Activated T-cell treated with anti-CD3 and anti-CD28 coated beads for 24 hours (primary cell): ENCODE measurements at places on chromosomes 6 and 20.

- no peak for DNase-seq
These were observed 34.5 kb downstream of the FGD2 start for GRCh38 chr6:37039958-37040357.

DNA sequence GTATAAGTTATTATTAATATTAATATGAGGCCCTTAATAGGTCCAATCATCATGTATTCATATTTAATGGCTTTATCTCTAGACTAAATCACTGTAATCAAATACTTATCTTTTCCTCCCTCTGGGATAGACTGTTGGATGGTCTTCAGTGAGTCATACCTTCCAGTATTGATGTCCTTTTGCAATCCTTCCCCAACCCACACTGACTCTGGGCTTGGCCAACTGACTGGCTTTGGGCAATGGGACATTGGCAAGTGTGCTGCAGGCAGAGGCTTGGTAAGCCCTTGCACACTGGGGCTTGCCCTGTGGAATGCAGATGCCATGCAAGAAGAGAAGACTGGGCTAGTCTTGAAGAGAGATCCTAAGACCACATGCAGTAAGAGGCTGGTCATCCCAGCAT is 136.6 kb downstream of the CCDC170 start:
- DNase-seq, result no peak

DNA sequence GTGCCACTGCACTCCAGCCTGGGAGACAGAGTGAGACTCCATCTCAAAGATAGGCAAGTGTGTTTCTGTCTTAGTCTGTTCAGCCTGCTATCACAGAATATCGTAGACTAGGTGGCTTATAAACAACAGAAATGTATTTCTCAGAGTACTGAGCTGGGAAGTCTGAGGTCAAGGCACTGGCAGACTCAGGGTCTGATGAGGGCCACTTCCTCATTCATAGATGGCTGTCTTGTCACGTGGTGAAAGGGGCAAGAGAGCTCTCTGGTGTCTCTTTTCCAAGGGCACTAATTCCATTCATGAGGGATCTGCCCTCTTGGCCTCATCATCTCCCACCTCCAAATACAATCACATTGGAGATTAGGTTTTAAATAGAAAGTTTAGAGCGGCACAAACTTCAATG is 95.6 kb upstream of the PHACTR3 start:
- no peak for DNase-seq

DNA sequence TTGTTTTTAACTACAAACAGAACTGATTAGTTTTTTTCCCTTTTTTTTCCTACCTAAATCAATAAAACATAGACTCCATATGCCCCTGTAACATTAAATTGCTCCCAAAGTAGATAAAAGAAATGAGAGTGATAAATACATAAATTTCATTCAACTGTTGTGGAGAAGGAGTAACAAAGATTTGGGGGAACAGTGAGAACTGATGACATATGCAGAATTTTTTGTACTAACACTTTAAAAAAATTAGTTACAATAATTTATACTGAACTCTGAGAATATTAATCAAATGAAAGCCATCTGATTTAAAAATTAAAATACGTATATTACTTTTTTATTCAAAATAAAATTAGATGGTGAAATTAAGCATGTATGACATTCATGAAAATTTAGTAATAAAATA is 195.7 kb downstream of the COL19A1 start:
- no peak for DNase-seq

DNA sequence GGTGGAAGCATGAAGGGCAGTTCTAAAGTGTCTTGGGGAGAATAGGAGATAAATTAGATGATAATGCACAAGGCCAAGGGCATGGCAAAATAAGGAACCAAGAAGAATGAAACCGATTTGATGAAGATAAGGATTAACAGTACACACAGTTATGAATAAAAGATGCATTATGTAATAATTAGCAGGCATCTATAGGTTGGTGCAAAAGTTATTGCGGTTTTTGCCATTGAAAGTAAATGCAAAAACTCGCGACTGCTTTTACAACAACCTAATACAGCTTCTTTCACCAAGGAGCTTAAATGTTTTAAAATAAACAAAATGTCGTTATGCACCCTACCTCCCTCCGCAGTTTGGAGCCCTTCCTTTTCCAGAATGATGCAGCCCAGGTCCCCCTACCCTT is 29.0 kb downstream of the MAS1 start:
- no peak for DNase-seq

DNA sequence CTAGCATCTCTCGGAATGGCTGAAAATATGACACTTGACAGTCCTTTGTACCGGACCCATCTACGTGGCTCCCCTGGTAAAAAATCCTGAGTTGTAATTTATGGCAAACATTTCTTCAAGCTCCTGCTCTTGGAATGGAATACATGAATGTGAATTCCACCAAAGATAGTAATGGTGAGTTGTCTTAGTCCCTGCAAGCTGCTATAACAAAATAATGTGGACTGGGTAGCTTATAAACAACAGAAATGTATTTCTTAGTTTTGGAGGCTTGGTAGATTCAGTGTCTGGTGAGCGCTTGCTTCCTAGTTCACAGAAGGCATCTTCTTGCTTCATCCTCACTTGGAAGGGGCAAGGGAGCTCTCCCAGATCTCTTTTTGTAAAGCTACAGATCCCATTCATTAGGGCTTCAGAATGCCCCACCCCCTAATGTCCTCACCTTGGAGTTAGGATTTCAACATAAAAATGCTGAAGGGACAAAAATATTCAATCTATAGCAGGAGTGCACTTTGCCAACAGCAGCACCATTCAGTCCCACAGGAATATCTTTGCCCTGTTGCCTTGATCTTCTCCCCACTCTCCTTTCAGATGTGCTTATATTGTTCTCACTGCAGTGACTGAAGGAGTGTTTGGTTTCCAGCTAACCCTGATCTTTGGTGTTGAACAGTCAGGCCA is 167.8 kb upstream of the HDAC2 start:
- no peak for DNase-seq

DNA sequence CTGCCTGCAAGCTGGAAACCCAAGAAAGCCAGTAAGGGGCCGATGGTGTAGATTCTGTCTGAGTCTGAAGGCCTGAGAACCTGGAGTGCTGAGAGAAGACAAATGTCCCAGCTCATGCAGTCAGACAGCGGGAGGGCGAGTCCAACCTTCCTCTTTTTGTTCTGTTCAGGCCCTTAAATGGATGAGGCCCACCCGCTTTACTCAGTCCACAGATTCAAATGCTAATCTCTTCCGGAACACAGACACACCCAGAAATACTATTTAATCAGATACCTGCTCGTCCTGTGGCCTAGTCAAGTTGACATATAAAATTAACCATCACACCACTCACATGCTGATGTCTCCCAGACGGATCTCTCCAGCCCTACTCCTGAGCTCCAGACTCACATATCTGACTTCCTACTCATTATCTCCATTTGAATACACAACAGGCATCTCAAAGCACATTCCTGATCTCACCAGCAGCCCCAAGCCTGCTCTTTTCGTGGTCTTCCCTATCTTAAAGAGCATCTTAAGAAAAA is 26.7 kb upstream of the SRC start:
- no peak for DNase-seq

DNA sequence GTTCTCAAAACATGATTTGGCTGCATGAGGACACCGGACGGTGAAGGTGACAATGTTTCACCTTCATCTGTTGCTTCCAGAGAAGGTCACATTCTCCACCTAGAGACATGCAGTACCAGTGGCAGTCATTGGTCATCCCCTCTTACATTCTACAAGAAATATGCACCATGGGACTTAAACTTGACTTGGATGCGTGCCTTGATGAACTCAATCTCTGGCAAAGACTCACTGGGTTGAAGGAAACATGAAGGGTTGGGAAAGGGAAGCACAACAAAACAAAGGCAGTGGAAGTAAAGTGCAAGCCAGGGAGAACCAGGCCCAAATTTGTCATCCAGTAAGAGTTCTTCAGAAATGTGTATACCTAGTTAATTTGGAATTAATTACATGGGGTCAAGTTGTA is 39.4 kb upstream of the ARMH2 start:
- DNase-seq, result no peak

DNA sequence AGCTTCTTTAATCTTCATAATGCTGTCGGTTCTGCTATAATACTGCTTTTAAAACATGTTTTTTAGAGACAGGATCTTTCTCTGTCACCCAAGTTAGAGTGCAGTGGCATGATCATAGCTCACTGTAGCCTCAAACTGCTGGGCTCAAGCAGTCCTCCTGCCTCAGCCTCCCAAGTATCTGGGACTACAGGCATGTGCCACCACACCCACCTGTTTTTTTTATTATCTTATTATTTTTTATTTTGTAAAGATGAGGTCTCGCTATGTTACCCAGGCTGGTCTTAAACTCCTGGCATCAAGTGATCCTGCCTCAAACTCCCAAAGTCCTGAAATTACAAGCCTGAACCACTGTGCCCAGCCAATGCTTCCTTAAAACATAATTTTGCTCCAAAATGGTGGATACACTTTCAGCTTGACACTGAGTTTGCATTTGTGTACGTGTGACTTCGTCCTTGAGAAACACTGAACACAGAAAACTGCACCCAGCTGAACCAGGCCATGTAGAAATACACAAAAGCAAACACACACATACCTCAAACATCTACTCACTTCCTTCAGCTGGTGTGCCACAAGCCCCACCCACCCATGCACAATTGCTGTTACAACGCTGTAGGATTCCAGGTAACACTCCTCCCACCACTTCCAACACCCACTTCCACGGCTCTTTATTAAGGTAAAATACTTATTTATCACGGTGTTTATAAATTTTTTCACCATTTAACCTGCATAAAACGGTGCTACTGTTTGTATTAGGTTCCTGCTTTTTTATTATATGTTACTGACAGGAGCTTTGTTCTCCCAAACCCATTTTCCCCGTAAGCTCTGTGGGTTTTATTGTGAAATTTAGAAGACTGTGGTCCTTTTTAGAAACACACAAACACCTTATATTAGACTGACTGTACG is 109.1 kb downstream of the TSHZ2 start:
- no peak for DNase-seq

GRCh38 chr6:63609231-63609630 is 26.4 kb upstream of the PHF3 start:
- no peak for DNase-seq

DNA sequence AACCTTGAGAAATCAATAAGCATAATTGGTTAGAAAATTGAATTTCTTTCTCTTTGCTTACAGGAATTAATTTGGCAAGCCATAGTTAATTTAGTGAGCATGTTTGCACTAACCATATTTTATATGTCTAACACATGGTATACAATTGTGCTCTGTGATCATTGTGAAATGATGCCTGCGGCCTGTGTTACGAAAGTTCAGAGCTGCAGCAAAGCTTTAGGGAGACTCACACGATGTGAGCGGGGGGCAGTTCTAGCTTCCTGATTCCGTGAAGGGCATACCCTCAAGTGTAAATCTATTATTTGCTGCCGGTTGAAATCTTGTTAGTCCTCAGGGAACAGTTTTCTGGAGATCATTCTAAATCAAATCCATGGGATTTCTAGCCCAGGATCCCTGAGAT is 25.5 kb upstream of the ADTRP start:
- DNase-seq, result no peak

GRCh38 chr6:23969344-23969743 is 156.7 kb upstream of the NRSN1 start:
- DNase-seq, result no peak

GRCh38 chr6:88882536-88882935 is 80.9 kb downstream of the RNGTT start:
- no peak for DNase-seq

GRCh38 chr6:21804941-21805610 is 211.5 kb downstream of the SOX4 start:
- no peak for DNase-seq

GRCh38 chr20:30598460-30599230 is 658.8 kb upstream of the DEFB115 start:
- no peak for DNase-seq

DNA sequence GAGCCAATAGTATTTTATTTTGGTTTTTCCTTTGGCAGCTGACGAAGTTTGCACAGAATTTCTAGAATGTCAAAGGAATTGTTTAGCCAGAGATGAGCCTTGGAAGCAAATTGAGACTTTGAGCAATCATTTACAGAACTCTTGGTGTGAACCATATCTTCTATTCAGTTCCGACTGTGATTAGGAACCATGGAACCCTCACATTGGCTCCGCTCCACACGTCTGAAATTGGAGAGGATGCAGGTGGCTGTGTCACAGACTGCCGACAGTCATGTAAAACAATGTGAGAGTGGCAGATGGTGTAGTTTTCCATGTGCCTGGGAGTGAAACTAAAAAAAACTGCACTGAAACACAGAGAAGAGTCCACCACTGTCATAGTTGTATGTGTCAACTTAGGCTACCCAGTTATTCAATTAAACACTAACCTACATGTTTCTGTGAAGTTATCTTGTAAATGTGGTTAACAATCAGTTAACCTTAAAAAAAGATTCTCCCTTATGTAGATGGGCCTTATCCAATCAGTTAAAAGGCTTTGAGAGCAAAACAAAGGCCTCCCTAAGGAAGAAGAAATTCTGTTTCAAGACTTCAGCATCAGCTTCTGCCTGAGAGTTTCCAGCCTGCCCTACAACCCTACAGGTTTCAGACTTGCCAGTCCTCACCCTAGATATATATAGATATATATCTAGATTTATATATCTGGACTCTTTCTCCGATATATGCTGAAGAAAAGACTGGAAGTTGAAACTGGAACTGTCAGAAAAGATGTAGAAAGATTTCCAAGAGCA is 3.3 kb upstream of the HMGN4 start:
- no peak for DNase-seq

DNA sequence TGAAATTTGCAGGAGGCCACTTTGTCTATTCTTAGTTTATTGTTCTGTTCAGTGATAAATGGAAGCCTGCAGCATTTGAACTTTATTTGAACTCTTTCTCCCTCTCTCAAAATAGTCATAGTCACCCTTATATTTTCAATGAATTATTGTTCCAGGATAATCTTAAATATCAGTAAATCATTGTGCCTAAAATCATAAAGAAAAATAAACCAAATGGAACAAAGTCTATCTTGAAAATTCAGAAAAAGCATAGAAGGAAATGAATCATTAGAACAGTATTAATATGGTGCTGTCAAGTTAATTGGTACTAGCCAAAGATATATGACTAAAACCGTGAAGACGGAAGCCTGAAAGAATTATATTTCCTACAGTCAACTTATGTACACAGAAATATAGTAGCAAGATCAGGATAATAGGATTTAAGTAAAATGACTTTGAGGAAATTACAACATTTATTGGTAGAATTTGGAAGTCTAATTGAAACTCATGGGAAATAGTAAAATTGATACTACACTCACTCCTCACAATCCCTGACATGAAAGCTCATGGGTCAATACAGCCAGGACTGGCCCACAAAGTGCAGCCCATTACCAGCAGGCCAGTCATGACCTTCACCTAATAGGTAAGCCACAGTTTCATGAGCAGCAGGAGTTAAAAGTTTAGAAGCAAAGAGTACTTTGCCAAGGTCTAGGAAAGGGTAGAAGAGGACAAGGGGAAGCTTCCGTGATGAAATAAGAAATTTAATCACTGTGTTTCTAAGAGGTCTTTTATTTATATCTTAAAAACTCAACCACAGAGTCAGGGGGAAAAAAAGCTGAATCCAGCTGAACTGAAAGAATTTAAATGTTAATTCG is 119.9 kb upstream of the ENPP5 start:
- no peak for DNase-seq

- DNase-seq, result no peak
These were observed 16.7 kb downstream of the THBS2 start for GRCh38 chr6:169236988-169237387.

GRCh38 chr6:87702589-87702945 is 534 bp upstream of the AKIRIN2 start:
- no peak for DNase-seq
